DMS53 (cell line): ENCODE measurements at places on chromosomes 2 and 18.

DNA sequence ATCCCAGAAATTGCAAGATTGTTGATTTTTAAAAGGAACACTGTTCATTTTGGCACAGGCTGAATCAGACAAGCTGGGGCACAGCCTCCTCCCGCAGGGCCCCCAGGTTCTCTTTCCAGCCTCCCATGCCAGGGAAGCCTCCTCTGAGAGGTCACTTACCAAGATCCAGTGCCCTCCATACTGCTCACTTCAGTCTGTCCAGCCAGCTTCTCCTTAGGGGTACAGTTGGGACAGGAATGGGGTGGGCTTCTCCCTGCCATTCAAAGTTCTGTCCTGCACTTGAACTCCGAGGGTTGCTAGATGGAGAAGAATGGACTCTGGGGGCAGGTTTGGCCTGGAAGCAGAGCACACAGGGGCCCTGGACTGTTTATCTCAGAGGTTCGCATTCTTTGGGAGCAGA lies 7.5 kb upstream of the CYP26B1 start:
- no peak for DNase-seq

DNA sequence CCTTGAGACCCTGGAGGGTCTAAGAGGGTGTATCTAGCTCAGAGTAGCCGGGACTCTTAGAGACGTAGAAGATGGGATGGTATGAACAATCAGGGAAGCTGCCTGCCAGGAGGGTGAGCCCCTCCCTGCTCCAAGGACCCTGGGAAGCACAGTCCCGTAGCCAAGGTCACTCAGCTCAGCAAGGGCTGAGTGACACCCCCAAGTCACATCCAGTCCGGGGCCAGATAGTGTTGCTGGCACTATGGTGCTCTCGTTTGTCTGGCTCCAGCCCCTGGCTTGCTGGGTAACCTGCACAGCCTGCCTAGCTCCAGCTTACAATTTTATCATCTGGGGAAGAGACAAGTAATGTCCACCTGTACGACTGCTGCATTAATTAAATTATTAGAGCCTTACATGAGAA lies 22.3 kb downstream of the REEP1 start:
- no peak for DNase-seq

DNA sequence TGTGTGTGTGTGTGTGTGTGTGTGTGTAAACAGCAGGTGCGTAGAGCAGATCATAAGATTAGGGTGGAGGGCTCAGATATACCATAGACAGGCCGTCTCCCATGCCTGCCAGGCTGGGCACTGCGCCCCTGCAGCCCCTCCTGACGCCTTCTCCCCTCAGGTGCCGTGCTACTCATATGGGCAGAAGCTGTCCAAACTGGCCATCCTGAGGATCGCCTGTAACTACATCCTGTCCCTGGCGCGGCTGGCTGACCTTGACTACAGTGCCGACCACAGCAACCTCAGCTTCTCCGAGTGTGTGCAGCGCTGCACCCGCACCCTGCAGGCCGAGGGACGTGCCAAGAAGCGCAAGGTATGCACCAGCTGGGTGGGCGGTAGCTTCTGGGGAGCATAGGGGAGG lies 10.0 kb downstream of the ATOH8 start:
- peak; percentile 43 for DNase-seq

- DNase-seq = peak; percentile 10
Measured at GRCh38 chr2:164257742-164258141, 363.5 kb downstream of the GRB14 start.

- DNase-seq = no peak
Measured at GRCh38 chr18:12048827-12049175, 44.8 kb upstream of the ANKRD62 start.
